Cerebellar nuclear complex (tissue), 1 donor: ENCODE measurements at places on chromosomes 7 and 10.

DNA sequence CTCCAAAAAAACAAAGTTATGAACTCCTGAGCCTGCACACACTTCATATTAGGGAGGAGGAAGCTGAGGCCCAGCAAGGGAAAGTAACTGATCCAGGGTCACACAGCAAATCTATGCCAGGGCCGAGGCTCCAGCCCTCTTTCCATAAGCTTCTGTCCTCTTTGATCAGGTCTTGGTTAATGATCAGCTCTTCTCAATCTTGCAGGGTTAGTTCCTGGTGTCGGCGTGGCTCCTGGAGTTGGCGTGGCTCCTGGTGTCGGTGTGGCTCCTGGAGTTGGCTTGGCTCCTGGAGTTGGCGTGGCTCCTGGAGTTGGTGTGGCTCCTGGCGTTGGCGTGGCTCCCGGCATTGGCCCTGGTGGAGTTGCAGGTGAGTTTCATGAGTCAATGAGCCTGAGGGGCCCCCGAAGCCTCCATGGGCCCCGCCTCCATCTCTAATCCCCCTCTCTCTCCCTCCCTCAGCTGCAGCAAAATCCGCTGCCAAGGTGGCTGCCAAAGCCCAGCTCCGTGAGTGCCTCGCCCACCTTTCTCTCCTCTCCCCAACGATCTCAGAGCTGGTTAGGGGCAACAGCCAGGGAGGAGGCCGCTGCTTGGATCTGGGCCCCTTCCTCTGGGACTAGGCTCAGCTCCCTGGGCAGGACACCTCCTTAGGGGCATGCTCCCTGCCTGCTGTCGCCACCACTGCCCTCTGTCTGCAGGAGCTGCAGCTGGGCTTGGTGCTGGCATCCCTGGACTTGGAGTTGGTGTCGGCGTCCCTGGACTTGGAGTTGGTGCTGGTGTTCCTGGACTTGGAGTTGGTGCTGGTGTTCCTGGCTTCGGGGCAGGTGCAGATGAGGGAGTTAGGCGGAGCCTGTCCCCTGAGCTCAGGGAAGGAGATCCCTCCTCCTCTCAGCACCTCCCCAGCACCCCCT lies 23.7 kb upstream of the LIMK1 start:
- DNase-seq: no peak

- no peak for DNase-seq
Measured at GRCh38 chr7:39414224-39415035, 151.8 kb upstream of the YAE1 start.

DNA sequence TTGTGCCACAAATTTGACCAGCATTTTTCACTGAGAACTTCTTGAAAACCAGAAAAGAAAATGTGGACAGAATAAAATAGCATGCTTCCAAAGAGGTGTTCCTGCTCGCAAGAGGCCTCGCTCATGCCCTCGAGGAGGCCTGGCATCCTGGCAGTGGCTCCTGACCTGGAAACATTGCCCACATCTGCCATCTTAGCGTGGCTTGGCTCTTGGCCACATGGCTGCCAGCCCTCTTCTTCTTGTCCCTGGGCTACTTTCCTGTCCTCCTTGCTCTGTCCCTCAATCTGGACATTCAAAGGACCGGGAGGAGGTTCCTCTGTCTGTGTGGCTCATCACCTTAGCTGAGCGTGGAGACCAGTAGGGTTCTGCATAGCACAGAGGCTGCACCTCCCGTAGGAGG lies 131.6 kb upstream of the TMEM72 start:
- no peak for DNase-seq

DNA sequence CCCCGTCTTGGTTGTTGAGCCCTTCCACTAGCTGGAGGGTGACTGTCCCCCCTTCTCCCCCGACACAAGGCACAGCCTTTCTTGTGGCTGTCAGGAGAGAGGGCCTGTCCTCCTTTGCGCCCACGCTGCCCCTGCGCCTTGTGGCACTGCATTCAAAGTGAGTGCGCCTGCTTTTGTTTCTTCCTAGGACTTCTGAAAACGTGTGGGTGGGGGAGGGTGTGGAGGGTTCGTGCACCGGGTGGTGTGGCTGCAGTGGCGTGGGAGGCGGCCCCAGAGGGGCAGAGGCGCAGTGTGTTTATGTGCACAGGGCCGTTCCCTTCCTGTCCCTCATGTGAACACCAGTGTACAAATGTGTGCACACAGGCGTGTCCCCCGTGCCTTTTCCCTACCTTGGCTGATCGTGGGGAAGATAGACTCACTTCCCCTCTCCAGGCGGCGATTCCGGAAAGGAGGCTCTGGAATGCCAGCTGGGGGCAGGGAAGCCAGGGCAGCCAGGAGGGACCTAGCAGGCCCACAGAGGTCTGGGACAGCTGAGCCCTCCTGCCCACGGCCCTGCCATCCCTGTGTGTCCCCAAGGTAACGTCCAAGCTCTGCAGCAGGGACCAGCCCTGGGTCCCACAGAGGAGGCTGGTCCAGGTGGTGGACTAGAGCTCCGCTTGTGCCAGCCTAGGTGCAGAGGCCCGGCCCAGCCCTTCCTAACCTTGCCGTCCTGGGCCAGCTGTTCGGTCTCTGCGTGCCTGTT lies 88.8 kb downstream of the LHPP start:
- DNase-seq: no peak

- no peak for DNase-seq
Measured at GRCh38 chr7:149715476-149715875, 57.9 kb downstream of the ZNF467 start.

GRCh38 chr7:155863721-155864151 lies 51.5 kb upstream of the SHH start:
- no peak for DNase-seq

- no peak for DNase-seq
Measured at GRCh38 chr10:97731346-97732051, 5.4 kb upstream of the ZFYVE27 start.
